CD8-positive, alpha-beta memory T cell (primary cell): ENCODE measurements at places on chromosomes 3 and 15.
A peak's percentile ranks its signal among the peaks of the same experiment; 100 is the strongest.

- no peak for DNase-seq
Observed at GRCh38 chr3:36524560-36524959, 144.3 kb downstream of the STAC start.

GRCh38 chr3:141972399-141972798 is 96.0 kb downstream of the ATP1B3 start:
- DNase-seq = no peak

DNA sequence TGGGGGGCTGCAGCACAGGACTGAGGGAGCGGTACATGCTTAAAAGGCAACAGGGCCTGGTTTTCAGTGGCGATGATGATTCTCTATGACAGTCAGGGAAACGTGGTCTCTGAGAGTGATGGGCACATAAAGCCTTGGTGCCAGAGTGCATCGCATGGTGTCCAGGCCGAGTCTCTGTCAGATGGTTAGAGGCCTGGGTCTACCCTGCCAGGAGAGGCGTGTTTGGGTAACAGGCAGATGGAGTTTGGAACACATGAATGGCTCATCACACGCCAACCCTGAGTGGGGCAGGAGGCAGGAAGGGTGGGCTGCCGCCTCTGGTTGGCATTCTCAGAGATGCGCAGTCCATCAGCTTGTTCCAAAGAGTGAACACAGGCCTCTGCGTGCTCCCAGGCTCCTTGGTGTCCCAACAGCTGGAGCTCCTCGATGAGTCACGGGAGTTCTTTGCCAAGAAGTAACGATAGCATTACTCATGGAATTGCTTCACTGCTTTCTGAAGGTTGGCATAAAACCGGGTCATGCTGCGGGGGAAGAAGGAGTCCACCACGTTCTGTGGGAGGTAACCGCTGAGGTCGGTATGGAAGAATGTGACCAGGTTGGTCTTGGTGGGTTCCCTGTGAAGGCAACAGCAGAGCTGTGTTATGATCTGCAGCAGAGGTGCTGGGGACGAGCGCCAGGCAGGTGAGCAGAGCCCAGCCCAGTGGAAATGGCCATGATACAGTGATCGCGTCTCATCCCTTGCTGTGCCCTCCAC is 11.0 kb downstream of the STARD5 start:
- DNase-seq = no peak

DNA sequence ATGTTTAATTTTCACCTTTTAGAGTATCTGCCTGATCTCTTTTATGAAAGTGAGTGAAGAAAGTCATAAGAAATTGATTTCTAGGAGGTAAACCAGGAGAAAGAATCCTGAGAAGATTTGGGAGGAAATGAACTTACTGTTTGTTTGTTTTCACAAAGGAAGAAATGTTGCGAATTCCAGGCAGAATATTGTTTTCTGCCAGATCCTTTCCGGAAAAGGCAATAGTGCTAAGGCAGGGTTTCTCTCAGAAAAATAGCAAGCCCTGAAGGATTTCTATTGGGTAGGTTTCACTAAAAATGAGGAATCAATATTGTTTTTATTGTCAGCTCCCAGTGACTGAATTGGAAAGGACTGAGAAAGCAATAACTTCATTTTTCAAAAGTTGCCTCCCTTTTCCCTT is 85.7 kb upstream of the TGFBR2 start:
- no peak for DNase-seq

- DNase-seq = no peak
Observed at GRCh38 chr3:146250449-146251382, at the start of gene PLSCR4. PLSCR4 (minus strand) TSS chr3:146251105; CDS start chr3:146222071, 29,034 bp downstream.

- no peak for DNase-seq
Observed at GRCh38 chr3:166510382-166510781, 673.2 kb upstream of the BCHE start.

DNA sequence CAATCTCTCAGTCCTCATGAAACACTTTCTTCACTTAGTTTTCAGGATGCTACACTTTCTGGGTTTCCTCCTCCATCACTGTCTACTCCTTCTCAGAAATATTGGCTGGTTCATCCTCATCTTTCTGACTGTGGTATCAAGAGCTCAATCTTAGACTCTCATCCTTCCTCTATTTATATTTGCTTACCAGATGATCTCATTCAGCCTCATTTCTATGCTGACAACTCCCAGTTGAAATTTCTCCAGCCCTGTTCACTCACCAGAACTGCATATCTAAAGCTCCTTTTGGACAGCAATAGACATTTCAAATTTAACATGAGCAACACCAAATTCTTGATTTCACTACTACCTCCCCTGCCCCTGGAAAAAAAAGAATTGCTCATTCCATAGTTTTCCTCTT is 48.0 kb upstream of the FBN1 start:
- no peak for DNase-seq

DNA sequence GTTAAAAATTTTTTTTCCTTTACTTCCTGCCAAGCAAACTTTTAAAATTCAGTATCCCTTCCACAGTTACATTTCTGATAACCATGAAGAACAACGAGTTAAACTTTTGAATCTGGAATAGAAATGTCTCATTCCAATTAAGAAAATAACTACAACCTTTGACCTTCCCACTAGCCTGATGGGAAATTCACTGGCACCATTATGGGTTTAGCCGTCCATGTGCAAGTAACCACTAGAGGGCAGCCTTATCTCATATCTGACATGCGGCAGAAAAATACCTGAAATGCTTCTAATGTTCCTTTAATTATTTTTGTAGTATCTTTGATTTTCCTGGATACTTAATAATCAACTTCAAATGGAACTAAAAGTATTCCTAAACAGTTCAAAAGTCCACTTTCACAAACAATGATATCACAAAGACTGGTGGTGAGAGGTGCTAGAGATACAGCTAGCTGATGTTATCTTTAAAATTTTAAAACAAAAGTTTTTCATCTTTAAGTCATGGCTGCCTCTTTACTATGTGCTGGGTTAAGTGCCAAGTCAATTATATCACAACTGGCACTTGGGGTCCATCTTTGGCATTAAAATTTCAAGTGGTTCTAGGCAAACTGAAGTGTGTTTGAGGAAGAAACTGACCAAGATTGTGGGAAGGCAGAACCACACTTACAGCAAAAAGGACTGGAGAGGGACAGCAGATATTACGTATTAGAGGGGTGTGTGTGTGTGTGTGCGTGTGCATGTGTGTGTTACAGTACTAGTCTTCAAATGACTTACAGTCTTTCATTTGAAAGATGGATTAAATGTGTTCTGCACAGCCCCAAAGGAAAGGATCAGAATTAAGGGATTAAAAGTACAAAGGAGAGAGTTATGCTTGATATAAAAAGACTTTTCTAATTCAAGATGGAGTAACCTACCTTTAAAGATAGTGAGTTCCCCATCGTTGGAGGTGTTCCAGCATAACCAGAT is 107.1 kb upstream of the ICE2 start:
- peak; percentile 48 for DNase-seq

- DNase-seq = no peak
Observed at GRCh38 chr3:196499061-196499460, 4.5 kb downstream of the RNF168 start.

DNA sequence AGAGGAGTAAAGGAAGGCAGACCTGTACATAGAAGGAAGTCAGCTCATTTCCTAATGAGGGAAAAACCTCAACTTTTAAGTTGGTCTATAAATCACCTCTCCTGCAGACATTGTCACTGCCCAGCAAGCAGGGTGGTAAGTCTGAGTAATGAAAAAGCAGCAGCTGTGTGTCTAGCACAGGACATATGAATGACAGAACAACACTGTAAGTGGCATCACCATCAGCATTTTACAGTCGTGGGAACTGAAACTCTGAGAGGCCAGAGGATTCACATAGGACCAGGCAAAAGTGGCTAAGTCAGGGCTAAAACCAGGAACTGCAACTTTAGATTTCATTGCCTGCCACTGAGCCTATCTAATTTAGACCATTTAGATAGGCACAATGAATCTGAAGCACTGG is 235.6 kb downstream of the CLSTN2 start:
- no peak for DNase-seq

GRCh38 chr3:149086232-149086988 is at the start of gene HLTF:
HLTF (minus strand) TSS chr3:149086533; CDS start chr3:149086336, 197 bp downstream.
- DNase-seq = peak; percentile 93

DNA sequence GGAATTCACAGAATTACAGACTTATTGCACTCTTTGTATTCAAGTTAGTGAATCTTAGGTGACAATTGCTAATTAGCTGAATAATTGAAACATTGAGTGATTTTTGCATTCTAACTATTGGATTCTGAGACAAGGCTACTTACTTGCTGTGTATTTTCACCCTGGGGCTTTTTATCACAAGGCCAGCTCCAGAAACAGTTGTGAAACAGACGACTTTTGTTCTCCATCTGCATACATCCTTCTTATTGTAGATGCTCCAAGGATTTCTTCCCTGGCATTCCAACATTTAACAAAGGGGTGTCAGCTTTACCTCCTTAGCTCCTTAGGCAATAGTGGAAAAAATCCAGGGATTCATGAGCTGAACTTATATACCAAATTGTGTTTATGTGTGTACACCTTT is 233.2 kb upstream of the CHRM5 start:
- DNase-seq = no peak

DNA sequence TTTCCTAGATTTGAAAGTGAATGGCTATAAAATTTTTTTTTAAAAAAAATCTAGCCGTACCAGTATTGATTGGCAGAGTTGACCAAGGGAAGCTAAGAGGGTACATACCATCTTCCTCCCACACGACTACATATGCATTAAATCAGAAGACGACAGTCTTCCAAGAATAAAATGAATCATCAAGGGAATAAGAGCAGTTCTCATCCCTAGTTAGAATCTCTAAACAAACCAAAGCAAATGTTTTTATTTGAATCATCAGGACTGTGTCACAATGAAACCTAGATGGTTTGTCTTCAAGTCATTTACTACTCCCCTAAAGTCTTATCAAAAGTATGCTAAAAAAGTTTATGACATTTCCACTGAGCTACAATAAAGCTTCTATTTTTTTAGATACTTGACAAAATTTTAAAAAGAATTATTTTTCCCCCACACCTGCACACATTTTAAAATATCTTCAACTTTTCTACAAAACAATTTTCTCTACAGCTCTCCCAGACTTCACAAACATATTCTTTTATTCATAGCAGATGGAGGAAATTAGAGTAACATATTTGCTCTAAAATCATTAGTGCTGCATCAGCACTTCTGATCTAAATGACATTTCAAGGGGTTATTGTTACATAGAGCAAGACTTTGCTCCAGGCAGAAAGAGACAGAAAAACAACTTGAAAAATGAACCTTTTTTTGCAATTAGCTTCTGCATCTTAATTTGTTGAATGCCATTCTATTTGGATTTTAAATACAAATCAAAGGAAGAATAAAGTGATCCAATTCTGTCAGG is 547.1 kb downstream of the FHIT start:
- no peak for DNase-seq

DNA sequence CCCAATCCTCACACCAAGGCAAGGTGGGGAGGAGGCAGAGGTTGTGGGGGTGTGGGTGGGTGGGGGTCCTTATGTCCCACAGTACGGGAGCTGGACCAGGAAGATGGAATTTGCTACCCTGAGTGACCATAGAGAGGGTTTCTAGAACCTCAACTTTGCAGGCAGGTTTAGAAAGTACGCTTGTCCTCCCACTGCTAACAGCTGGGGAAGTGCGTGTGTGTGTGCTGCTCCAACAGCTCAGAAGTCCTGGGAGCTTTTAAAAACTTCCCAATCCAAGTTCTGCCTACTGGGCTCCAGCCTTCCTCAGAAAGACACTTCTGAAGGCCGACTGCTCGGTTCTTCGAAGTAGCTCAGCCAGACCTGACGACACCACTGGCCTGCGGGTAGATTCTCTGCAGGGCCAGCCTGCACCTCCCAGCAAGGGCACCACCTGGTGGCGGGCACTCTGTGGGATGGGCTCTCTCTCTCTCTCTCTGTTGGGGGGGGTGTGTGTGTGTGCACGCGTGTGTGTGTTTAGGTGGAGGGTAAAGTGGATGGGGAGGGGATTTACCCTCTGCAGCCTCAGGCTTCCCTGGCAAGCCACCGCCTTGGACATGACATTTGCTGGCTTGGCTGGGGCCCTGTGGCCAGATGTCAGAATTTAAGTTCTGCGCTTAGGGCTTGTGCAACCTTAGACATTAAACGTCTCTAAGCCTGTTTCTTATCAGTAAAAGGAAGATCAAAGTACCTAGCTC is 15.6 kb downstream of the TMEM158 start:
- peak; percentile 83 for DNase-seq

- no peak for DNase-seq
Observed at GRCh38 chr3:194218646-194219453, 82.9 kb downstream of the HES1 start.

DNA sequence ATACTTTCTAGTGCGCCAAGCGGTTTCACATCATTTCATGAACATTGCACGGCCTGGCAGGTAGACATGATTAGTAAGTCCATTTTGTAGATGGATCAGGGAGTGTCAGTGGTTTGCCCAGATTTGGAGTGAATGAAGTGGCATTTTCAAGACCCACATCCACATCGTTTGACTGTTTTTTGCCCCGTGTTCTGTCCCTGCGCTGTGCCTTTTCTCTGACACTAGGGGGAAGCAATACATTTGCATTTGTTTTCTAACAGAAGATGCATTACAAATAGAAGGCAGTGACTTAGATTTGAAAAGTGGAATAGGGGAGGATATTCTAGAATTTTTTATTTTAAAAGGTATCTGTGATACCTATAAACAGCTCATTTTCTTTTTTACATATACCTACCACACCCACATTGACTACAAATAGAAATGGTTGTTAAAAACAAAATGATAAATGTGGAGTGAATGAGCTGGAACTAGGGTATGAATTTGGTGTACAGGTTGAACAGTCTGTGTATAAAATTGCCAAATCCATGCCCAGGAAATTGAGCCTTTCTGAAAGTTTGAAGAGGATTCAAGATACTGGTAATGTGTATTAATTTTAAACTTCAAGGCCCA is 98.0 kb downstream of the USP13 start:
- no peak for DNase-seq

GRCh38 chr15:50083424-50084025 is 35.5 kb downstream of the ATP8B4 start:
- DNase-seq = no peak

- no peak for DNase-seq
Observed at GRCh38 chr3:46019707-46020106, 7.6 kb downstream of the XCR1 start.

GRCh38 chr15:39649757-39650156 is 68.9 kb downstream of the THBS1 start:
- no peak for DNase-seq

DNA sequence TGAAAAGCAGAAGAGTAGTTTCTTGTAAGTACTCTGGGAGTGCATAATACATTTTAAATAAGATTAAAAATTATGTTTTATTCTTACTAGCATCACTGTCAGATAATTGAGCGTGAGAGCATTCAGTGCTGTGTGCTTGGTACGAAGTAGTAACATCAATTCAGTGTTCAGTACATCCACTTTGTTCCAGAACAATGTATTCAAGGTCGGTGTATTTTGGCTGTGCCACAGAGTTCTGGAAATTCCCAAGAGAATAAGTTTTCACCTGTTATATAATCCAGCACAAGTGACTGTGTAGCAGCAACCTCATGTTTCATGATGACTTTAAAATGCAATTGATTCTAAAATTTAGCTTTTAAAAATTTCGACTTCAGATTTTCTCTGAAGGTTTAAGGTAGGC is 130.6 kb downstream of the IGF1R start:
- no peak for DNase-seq

- no peak for DNase-seq
Observed at GRCh38 chr3:181722156-181722555, 10.4 kb downstream of the SOX2 start.
